ENCODE measurements at places on chromosomes 6 and 20. TPM values are rescaled to one million over a fixed set of nuclear protein-coding genes. Genes with fewer than 3 reads are reported as not detected.

ARFGEF3 gene
- 0.72 TPM for total RNA-seq

HMGCLL1 gene
- total RNA-seq, result not detected

COL11A2 gene
- total RNA-seq, result 1.4 TPM

TSBP1 gene
- total RNA-seq, result not detected

RBBP8NL gene
- total RNA-seq, result not detected

SLC9A8 gene
- 11.4 TPM for total RNA-seq

DEFB125 gene
- not detected for total RNA-seq

RNF39 gene
- not detected for total RNA-seq

PTCRA gene
- total RNA-seq, result not detected

SEMG1 gene
- not detected for total RNA-seq

NOL7 gene
- total RNA-seq, result 80.8 TPM

GATA5 gene
- not detected for total RNA-seq

NKAIN2 gene
- total RNA-seq, result not detected

BCAS1 gene
- 0.05 TPM for total RNA-seq

ANKEF1 gene
- 2.8 TPM for total RNA-seq

CFB gene
- 0.74 TPM for total RNA-seq

TPX2 gene
- 166 TPM for total RNA-seq

CCM2L gene
- not detected for total RNA-seq

CYP24A1 gene
- not detected for total RNA-seq

ABHD16B gene
- not detected for total RNA-seq

SNAP25 gene
- total RNA-seq, result not detected

C20orf144 gene
- 0.15 TPM for total RNA-seq

SPTLC3 gene
- 0.15 TPM for total RNA-seq

PRELID3B gene
- 180 TPM for total RNA-seq

SNAP91 gene
- not detected for total RNA-seq

TRIM40 gene
- not detected for total RNA-seq

GLO1 gene
- total RNA-seq, result 144 TPM

SLC22A7 gene
- not detected for total RNA-seq

CRYBG1 gene
- total RNA-seq, result 12.9 TPM

L3MBTL3 gene
- 3.1 TPM for total RNA-seq

BTNL2 gene
- not detected for total RNA-seq

TMEM244 gene
- not detected for total RNA-seq

Data from activated naive CD4-positive, alpha-beta T cell treated with anti-CD3 and anti-CD28 coated beads for 36 hours (primary cell).